ENCODE measurements at places on chromosomes 6 and 20. TPM values are rescaled to one million over a fixed set of nuclear protein-coding genes. Genes with fewer than 3 reads are reported as not detected.

DNA sequence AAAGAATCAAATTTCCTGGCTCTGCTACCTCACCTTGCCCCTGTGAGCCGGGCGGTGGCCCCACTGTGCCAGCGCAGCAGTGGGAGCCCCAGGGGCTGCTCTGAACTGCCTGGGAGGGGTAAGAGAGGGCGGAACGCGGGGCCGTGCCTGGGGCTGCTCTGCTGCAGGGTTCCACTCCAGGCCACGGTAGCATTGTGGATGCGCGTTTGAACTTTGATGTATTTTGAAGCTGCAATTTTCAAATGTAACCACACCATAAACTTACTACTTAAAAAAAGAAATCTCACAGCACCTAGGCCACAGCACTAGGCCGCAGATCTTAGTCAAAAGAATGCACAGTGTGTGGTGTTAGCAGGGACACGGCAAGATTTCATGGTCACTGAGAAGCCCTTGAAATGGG, 57.5 kb downstream of the PRDM1 start:
- DNase-seq: peak; percentile 48

GRCh38 chr20:38346247-38346651, at the start of gene LBP:
Gene LBP, plus strand, starts transcription at chr20:38346482. Its CDS starts 35 bp downstream, at chr20:38346517.
- no peak for DNase-seq

DNA sequence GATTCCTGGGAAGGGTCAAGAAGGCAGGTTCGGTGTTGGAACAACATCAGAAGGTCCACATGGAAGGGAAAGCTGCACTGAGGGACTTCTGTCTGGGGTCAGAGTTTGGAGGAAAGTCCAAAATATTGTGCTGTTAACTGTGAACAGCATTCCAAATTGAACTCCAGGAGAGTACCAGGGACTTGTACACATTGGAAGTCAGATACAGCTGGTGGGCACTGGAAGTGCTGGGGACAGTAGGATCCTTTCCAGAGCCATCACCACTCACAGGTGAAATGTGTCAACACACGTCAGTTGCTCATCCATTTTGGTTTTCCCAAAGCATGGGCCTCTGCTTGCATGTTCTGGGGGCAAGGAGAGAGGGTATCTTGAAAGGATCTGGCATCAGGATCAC, 18.6 kb downstream of the FOXO3 start:
- DNase-seq: no peak

GRCh38 chr6:57305107-57305506, 12.3 kb upstream of the PRIM2 start:
- no peak for DNase-seq

GRCh38 chr6:118325220-118325860, 222.8 kb upstream of the PLN start:
- no peak for DNase-seq

The PKIB gene
- 1.3 TPM for total RNA-seq

The VWA7 gene
- total RNA-seq: 5.7 TPM

The ZNF334 gene
- 2.1 TPM for total RNA-seq

The RAMACL gene
- 0.48 TPM for total RNA-seq
